ENCODE measurements at places on chromosomes 12 and 14.

DNA sequence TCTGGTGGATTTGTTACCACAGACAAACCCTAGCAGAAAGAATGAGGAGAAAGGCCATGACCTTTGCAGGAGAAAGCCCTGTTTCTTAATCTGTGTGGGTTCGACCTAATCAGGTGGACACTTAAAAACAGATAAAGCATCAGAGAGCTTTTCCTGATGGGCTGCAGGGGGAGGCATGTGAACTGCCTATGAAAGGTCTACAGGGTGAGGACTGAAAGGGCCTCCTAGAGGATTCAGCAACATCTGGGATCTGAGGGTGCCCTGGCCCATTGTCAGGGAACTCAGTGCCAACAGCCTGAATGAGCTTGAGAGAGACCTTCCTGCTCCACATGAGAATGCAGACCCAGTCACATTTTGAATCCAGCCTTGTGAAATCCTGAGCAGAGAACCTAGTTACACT, 178.8 kb upstream of the DDHD1 start:
- no peak for DNase-seq

GRCh38 chr14:87508333-87508732, 484.6 kb downstream of the GALC start:
- no peak for DNase-seq

DNA sequence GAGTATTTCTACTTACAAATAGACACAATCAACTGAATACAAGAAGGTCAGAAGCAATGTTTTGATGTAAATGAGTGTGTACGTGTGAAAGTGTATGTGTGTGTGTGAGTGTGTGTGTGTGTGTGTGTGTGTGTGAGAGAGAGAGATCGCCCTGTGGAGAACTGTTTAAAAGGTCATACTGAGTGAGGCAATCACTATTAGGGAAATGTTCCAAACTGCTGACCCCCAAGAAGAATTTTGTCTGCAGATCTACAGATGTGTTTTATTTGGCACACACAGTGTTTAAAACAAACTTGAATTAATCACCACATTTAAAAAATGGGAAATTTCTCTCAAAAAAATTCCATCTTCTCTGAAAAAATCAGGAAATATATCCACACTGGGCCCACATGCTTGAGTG, 1069.1 kb downstream of the SLC6A15 start:
- DNase-seq: no peak

DNA sequence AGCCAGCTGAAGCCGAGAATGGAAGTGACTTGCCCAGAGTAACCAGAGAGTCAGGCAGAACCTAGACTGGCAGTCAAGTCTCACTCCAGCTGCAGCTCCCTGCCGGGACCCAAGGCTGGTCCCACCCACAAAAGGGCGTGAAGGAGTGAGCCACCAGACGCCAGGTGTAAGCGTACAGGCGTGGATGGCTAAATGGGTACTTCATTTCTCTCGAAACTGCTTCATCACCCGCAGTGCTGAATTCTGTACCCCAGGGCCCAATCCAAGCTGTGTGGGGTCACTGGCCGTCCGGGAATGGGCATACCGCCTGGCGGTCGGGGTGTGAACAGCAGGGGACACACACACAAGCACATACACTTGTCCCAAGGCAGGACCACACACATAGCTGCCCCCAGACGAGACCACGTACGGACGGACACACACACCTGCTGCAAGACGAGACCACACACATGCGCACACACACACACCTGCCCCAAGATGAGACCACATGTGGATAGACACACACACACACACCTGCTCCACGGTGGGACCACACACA, 34.8 kb downstream of the DEGS2 start:
- no peak for DNase-seq

- no peak for DNase-seq
These were observed 742.6 kb downstream of the FSCB start for GRCh38 chr14:43764433-43764832.

DNA sequence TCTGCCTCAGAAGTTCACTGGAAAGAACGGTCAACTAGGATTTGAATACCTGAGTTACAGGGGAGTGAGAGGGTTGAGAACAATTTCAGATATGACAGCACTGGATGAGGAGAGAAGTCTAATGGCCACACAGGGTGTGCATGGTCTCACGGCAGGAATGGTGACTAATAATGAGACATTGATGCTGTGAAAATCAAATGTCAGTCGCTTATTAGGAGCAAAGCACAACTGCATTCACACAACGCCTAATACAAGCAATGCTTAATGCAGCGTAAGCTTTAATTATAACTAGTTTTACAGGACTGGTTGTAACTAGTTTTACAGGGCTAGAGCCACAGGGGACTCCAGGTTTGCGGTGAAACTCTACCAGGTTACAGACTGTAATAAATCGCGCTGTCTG, 23.4 kb upstream of the PRIMA1 start:
- DNase-seq: no peak

DNA sequence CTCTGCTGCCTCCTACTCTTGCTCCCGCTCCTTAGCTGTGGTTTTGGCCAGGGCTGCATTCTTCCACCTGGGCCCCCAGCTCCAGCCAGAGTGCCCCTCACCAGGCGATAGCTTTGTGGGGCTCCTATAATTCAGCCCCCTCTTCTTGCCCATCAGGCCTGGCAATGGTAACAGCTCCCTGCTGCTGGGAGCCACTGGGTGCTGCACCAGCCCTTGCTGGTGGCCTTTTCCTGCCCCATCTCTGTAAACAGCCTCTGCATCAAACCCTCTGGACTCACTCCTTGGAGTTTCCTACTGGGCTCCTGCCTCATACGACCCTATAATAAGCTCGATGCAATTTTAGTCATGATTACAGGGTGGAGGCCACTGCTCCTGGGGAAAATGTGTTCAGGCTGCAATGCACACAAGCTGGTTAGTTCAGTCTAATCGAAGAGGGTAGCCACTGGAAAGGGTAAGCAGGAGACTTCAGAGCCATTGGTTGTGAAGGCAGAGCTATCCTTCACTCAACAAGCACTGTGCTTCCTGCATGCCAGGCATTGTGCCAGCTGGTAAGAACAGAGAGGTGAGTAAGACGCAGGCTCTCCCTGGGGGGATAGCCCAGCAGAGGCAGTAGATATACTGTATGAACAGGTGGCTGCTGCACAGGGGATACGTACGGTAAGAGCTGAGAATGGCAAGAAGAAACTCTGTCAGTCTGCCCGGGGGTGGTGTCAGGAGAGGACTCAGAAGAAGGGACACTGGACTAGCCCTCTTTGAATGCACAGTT, 24.7 kb downstream of the CLMN start:
- DNase-seq: no peak

DNA sequence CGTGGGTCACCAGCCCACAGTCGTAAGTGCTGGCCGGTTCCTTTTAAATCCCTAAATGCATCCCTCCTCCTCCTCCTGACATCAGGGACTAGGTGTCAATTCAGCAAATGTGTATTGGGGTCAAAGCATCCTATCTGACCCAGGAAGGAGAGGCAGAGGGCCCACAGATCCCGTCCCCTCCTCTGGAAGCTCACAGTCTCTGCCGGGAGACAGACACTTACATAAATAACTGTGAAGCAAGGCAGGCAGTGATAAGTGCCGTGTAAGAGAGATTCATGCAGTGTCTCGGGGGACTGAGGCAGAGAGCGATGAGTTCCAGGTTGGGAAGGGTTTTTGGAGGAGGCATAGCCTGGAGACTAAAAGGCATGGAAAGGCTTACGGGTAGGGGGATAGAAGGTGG, 44.1 kb downstream of the HRK start:
- DNase-seq: no peak

- no peak for DNase-seq
These were observed 19.9 kb downstream of the FUT8 start for GRCh38 chr14:65432361-65432948.

- peak; percentile 47 for DNase-seq
These were observed 25.3 kb upstream of the GPR132 start for GRCh38 chr14:105090493-105091053.

DNA sequence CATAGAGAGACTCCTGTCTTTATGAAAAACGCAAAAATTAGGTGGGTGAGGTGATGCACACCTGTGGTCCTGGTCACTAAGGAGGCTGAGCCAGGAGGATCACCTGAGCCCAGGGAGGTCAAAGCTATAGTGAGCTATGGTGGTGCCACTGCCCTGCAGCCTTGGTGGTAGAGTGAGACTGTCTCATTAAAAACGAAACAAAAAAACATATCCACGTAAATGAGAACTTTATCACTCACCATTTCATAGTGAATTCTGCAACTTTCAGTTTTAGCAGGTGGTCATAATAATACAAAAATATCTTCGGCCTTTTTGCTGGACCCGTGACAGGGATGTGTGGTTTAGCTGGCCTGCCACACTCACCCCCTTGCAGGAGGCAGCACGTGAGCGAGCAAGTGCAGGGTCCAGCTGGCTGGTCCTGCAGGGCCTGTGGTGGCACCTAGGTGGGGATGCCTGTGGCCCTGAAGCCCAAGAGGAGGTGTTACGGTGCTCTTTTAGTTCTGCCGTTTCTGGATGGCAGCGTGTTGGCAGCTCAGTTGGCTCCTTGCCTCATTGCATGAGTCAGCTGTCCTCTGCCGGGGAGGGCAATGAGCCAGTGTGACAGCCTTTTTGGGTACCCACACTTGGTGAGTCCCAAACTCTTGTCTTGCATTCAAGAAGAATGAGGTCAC, 1330.7 kb upstream of the TMEM132C start:
- DNase-seq: no peak

DNA sequence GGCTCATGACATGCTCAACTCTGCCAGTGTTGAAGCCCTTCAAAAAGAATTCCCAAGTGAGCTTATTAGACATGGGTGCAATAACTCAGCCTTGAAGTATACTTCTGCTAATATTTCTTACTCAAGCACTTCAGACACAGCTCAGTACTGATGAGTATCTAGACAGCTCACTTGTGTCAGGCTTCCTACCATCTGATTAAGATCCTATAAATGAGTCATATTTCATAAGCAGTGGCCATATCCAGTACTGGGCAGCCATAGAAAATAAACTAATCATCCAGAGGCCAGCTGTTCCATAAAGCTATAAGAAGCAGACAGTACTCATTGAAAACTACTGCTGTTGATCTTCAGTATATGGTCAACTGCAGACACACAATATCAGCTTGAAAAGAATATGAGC, 12.9 kb downstream of the FSCB start:
- no peak for DNase-seq

DNA sequence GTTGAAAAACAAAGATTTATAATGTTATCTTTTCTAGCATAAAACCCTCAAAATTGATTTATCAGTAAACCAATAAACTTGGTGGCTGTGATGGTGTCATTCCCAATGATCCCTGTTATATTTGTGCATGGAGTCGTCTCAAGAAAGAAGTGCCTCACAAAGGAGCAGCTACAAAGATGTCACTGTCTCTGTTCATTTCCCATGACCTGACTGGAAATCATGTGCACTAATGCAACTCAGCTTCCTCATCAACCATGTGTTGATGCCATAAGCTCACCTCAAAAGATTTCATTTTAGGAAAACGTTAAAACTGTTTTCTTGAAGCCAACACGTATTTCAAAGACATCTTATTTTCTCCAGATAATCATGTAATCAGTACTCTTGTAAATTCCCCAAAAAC, 28.8 kb downstream of the CLEC1A start:
- DNase-seq: no peak

DNA sequence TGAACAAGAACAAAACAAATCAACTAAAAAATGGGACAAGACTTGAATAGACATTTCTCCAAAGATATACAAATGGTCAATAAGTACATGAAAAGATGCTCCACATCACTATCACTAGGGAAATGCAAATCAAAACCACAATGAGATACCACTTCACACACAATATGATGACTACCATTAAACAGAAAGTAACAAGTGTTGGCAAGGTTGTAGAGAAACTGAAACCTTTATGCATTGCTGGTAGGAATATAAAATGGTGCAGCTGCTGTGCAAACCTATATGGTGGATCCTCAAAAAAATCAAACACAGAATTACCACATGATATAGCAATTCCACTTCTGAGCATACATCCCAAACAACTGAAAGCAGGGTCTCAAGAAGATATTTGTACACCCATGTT, 5.2 kb downstream of the SMAGP start:
- no peak for DNase-seq

- no peak for DNase-seq
These were observed 8.5 kb downstream of the LHX5 start for GRCh38 chr12:113462998-113463745.

- no peak for DNase-seq
These were observed 430.0 kb downstream of the ETNK1 start for GRCh38 chr12:23055004-23055403.

GRCh38 chr14:100603341-100604120, 16.3 kb upstream of the BEGAIN start:
- DNase-seq: no peak

DNA sequence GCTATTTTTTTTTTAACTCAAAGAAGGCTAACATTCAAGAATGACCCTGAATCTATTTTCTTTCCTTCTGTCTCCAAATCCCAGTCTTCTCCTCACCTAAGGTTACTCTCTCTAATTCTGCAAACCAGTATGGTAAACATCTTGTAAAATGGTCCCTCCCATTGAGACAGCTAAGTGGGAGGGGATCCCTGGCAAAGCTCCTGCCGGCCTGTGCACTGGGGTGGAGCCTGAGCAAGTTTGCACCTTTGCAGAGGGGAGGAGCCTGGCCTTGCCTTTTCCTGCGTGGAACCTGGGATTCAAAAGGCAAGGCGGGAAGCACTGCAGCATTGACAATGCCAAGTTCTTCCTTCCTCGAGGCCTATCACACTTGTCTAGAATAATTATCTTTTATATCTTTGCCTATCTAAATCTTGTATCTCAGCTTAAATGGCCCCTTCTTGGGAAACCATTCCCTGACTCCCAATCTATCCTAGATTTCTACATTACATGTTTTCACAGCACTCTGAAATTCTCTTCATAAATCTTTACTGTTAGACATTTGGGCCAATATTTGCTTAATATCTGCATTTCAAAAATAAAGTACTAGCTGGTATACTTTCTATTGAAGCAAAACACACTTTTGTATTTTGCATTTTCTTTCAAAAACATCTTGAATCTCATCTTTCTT, 83.0 kb downstream of the EPS8 start:
- no peak for DNase-seq

DNA sequence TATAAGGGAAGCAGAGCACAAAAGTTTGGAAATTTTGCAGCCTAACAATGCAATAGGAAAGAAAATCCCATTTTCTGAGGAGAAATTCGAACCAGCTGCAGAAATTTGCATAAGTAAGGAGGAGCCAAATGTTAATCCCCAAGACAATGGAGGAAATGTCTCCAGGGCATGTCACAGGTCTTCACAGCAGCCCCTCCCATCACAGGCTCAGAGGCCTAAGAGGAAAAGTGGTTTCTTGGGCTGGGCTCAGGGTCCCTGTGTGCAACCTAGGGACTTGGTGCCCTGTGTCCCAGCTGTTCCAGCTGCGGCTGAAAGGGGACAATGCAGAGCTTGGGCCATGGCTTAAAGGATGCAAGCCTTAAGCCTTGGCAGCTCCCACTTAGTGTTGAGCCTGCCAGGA, 190.0 kb downstream of the MDGA2 start:
- no peak for DNase-seq

DNA sequence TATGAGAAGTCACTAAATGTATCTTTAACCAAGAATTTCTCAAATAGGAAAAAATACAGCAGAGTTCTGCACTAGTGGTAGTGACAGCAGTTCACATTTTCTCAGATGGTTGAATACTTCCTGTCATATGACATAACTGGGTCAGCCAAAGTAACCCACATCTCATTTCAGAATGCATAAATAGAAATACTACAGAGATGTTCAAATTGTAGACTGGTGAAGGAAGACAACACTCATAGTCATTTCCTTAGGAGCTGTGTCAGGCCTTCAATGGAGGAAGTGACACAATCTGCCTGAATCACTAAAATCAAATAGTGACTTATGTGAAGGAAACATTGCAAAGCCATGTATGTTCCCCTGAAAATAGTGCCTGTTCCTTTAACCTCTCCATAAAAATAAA, 32.4 kb downstream of the FERMT2 start:
- DNase-seq: no peak

GRCh38 chr12:52645120-52645761, 6.8 kb downstream of the KRT2 start:
- no peak for DNase-seq

Measured in HS-27A (cell line).